ENCODE measurements at places on chromosomes 16 and 17. TPM values are rescaled to one million over a fixed set of nuclear protein-coding genes. Genes with fewer than 3 reads are reported as not detected.
A peak's percentile ranks its signal among the peaks of the same experiment; 100 is the strongest.

DNA sequence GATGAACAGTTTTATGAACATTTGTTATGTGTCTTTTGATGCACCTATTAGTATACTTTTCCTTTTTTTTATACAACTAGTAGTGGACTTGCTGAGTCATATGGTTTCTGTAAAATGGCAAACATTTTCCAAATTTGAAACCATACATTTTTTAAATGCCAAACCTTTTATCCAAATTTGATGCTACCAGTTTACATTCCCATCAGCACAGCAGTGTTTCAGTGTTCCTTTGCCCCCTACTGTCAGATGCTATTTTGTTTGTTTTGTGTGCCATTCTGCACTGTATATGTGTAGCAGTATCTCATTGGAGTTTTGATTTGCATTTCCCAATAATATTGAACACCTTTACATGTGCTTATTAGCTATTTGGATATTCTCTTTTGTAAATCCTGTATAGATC is 219.4 kb downstream of the TANC2 start:
- no peak overlapping the region for H3K4me3 ChIP-seq
- H3K27me3 ChIP-seq: no peaks in the 10 kb centered on the region
- H3K27ac ChIP-seq: no peak overlapping the region
- no peaks in the 10 kb centered on the region for H3K36me3 ChIP-seq
- no peak for DNase-seq
- H3K4me1 ChIP-seq: no peaks in the 10 kb centered on the region

The KRTAP9-8 gene
- total RNA-seq: not detected

DNA sequence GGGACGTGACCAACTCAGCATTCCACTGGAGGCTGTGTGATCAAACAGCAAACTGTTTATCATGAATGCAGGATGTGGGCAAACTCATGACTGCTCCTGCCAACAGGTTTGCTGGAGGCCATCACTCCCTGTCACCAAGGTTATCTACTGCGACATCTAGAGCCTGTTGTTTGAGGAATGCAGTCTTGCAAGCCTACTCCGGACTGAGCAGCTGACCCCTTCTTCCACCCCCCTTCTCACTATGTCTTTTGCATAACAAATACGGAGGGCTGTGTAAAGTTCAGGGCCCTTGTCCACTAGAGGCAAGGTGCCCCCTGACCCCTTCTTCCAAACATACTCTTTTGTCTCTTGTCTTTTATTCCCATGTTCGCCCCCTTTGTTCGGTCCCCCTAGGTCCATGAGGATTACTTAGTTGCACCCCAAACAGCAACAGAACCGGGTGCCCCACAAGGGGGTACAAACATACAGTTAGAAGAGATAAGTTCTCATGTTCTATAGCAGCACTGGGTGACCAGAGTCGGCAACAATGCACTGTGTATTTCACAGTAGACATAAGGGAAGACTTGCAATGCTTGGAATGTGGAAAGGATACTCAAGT is 28.7 kb downstream of the MEAK7 start:
- no peak overlapping the region for H3K27ac ChIP-seq
- no peaks in the 10 kb centered on the region for H3K4me1 ChIP-seq
- H3K27me3 ChIP-seq: no peaks in the 10 kb centered on the region
- H3K4me3 ChIP-seq: no peak overlapping the region
- no peak for DNase-seq

DNA sequence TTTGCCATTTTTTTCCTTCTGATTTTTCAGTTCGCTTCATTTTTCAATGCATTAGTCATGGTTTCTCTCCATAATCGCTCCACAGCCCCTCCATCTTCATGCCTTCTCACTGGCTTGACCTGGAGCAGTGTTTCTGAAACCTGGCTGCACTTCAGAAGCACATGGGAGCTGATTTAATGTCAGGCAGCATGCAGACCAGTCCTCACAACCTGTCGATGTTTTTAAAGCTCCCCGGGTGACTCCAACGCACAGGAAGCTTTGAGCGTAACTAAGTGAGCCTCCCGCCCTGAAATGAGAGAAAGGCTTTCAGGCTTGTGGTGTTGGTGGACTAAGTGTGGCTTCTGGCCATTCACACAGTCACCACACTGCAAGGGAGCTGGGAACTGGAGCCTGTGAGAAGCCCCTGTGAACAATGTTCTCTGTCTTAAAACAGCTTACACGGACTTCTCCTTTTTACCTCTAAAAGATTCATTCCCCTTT is 16.8 kb upstream of the DRG2 start:
- no peak for DNase-seq
- peaks cover 7% of the 10 kb centered on the region for H3K4me1 ChIP-seq
- no peaks in the 10 kb centered on the region for H3K36me3 ChIP-seq
- peak overlapping the region; percentile 24 for H3K4me3 ChIP-seq

DNA sequence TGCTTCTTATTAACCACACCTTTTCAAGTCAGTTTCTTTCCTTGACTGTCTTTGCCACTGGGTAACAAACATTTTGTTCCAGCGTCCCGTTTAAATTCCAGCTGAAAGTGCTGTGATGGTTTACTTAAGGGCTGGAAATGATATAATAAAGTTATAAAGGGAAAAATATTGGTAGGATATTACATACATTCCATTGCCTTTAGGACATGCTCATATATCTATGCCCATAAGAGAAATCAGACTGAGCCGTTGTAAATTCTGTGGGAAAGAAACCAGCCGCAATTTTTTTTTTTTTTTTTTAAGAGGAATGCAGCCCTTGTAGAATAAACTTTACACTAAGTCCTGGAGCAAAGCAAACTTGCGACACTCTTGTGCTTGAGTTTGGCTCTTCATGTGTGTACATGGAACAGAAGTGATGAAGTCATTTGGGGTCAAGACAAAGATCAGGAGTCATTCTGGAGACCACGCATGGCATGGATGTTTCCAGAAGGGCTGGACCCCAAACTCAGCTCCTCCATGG is 210.9 kb downstream of the XYLT1 start:
- no peaks in the 10 kb centered on the region for H3K4me1 ChIP-seq
- H3K27me3 ChIP-seq: no peaks in the 10 kb centered on the region
- H3K4me3 ChIP-seq: no peak overlapping the region
- no peak for DNase-seq

DNA sequence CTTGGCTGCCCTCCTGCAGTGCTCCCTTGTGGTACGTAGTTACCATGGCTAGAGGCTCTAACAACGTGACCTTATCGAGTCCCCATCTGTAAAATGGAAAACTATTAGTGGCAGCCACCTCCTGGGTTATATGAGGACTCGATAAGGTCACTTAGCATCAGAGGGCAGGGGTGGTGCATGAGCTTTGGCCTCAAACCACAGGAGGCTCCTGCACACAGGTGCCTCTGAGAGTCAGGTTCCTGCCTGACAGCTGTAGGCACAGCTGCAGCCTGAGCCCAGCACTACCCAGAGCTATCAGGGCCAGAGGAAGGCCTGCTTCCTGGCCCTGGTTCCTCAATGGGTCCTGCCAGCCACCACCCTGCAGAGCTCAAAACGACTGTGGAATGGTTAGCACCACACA is 57.2 kb upstream of the SEC14L1 start:
- no peak overlapping the region for H3K27ac ChIP-seq
- H3K4me3 ChIP-seq: no peak overlapping the region
- H3K27me3 ChIP-seq: no peaks in the 10 kb centered on the region
- peaks cover 7% of the 10 kb centered on the region for H3K4me1 ChIP-seq

- H3K27me3 ChIP-seq: no peaks in the 10 kb centered on the region
- no peaks in the 10 kb centered on the region for H3K4me1 ChIP-seq
- no peak overlapping the region for H3K27ac ChIP-seq
- no peak for DNase-seq
- no peak overlapping the region for H3K4me3 ChIP-seq
Measured at GRCh38 chr16:31225193-31225592, 8.3 kb upstream of the PYDC1 start.

DNA sequence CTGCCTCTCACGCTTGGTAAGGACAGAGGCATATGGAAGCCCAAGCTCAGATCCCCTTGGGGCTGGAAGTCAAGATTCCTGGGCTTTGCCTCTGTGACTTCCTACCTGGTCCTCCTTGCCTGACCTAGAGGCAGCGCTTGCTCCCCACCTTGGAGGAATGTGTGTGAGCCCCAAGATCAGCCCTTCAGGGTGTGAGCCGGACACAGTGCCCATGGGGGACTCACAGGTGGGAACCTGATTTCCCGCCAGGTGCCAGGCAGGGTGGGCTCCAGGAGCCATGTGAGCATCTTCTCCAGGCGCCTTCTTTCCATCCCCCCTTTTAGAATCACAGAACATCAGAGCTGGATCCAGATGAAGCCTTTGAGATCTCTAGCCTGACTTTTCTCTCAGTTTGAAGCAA is 10.2 kb downstream of the CD300LG start:
- no peaks in the 10 kb centered on the region for H3K36me3 ChIP-seq
- H3K4me1 ChIP-seq: peaks cover 9% of the 10 kb centered on the region
- no peak for DNase-seq
- H3K4me3 ChIP-seq: no peak overlapping the region
- no peaks in the 10 kb centered on the region for H3K27me3 ChIP-seq
- H3K27ac ChIP-seq: no peak overlapping the region

- H3K4me1 ChIP-seq: peaks cover 18% of the 10 kb centered on the region
- H3K4me3 ChIP-seq: peak within 1 kb of the TSS; percentile 69
- H3K36me3 ChIP-seq: no peaks in the 10 kb centered on the region
- peaks cover 5% of the 10 kb centered on the region for H3K27me3 ChIP-seq
- no peak for DNase-seq
- peak within 1 kb of the TSS; percentile 55 for H3K27ac ChIP-seq
Measured at GRCh38 chr17:42184713-42185620, at the start of gene HCRT. Gene HCRT, minus strand, starts transcription at chr17:42185452. Its CDS starts 87 bp downstream, at chr17:42185365.

The DNAH17 gene
- 0.04 TPM for total RNA-seq

- DNase-seq: no peak
- H3K4me1 ChIP-seq: no peaks in the 10 kb centered on the region
- no peaks in the 10 kb centered on the region for H3K27me3 ChIP-seq
- H3K4me3 ChIP-seq: no peak overlapping the region
Measured at GRCh38 chr16:24838554-24839266, 7.1 kb upstream of the SLC5A11 start.

DNA sequence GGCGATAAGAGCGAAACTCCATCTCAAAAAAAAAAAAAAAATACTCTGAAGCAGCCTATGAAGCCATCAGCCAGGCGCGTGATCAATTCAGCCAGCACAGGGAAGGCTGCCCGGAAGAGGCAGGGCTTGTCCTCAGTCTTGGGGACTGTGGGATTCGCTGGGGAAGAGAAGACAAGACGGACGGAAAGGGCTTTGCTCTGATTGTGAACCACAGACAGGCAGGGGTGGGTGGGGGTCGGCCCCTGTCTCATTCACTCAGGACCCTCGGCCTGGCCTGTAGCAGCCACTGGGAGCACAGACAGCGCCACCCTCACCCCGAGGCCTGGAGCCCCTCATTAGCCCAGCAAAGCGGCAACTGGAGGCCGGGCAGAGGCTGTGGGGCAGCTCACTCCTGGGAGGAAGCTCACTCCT is 37.2 kb downstream of the ABR start:
- H3K27me3 ChIP-seq: peaks cover 11% of the 10 kb centered on the region
- no peak for DNase-seq
- H3K27ac ChIP-seq: no peak overlapping the region
- H3K36me3 ChIP-seq: no peaks in the 10 kb centered on the region

The TMEM94 gene
- 43.4 TPM for total RNA-seq

The MPO gene
- 0.38 TPM for total RNA-seq

- H3K27me3 ChIP-seq: no peaks in the 10 kb centered on the region
- no peaks in the 10 kb centered on the region for H3K4me1 ChIP-seq
- no peak overlapping the region for H3K4me3 ChIP-seq
- no peak overlapping the region for H3K27ac ChIP-seq
- DNase-seq: no peak
Measured at GRCh38 chr16:69867784-69868560, 83.2 kb upstream of the CLEC18A start.

DNA sequence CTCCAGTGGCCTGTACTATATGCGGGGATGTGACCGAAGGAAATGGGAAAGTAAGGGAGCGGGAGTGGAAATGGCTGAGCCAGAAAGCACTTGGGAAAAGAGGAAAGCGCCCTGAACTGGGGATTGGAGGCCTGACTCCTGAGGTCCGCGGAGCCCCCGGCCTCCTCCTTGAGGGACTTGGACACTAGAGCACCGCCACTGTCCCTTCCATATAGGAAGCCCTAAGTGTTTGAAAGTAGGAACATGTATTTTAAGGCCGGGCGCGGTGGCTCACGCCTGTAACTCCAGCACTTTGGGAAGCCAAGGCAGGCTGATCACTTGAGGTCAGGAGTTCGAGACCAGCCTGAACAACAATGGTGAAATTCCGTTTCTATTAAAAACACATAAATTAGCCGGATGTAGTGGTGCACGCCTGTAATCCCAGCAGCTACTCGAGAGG is 530 bp upstream of the ZDHHC7 start:
- no peaks in the 10 kb centered on the region for H3K36me3 ChIP-seq
- peak overlapping the region; percentile 99 for H3K27ac ChIP-seq

DNA sequence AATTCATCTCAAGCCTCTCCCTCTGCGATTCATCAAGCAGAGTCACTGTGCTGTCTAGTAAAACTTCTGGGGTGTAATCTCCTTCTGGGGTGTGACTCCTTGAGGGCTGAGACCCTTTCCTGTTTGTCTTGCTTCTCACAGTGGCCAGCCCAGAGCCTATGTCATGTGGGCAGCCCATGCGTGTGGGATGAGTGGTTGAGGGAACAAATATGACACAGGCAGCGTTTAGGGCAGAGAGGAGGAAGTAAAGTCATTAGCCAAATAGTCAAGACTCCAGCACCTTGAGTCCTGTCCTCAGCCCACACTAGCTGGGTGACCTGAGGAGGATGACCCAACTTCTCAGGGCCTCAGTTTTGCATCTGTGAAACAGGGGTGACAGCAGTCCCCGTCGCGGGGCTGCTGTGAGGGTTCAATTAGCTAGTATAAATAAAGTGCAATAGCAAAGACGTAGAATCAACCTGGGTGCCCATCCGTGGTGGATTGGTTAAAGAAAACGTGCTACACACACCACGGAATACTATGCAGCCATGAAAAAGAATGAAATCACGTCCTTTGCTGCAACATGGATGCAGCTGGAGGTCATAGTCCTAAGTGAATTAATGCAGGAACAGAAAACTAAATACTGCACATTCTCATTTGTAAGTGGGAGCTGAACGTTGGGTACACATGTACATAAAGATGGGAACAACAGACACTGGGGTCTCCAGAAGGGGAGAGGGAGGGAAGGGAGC is 4.5 kb upstream of the ITGAX start:
- H3K36me3 ChIP-seq: no peaks in the 10 kb centered on the region
- no peaks in the 10 kb centered on the region for H3K4me1 ChIP-seq
- no peak overlapping the region for H3K4me3 ChIP-seq
- peaks cover 4% of the 10 kb centered on the region for H3K27me3 ChIP-seq

The SEZ6L2 gene
- total RNA-seq: 0.34 TPM
